Fibroblast of lung (primary cell): ENCODE measurements at places on chromosomes 7 and 10. TPM values are rescaled to one million over a fixed set of nuclear protein-coding genes. Genes with fewer than 3 reads are reported as not detected.

The CPN1 gene
- total RNA-seq: not detected in 2 replicates

The MKX gene
- 2.8 and 15.0 TPM in 2 replicates for total RNA-seq

The NME8 gene
- total RNA-seq: not detected in 2 replicates

The IRF5 gene
- 0.33 TPM in 1 of 2 replicates, not detected in the other for total RNA-seq

The FAM237B gene
- total RNA-seq: under 0.01 TPM in 1 of 2 replicates, not detected in the other

- H3K4me1 ChIP-seq: no peaks in the 10 kb centered on the region
- H3K36me3 ChIP-seq: no peaks in the 10 kb centered on the region
- no peak for DNase-seq
- no peaks in the 10 kb centered on the region for H3K27me3 ChIP-seq
- no peak overlapping the region for H3K27ac ChIP-seq
Observed at GRCh38 chr10:68837626-68838322, 10.4 kb downstream of the STOX1 start.

DNA sequence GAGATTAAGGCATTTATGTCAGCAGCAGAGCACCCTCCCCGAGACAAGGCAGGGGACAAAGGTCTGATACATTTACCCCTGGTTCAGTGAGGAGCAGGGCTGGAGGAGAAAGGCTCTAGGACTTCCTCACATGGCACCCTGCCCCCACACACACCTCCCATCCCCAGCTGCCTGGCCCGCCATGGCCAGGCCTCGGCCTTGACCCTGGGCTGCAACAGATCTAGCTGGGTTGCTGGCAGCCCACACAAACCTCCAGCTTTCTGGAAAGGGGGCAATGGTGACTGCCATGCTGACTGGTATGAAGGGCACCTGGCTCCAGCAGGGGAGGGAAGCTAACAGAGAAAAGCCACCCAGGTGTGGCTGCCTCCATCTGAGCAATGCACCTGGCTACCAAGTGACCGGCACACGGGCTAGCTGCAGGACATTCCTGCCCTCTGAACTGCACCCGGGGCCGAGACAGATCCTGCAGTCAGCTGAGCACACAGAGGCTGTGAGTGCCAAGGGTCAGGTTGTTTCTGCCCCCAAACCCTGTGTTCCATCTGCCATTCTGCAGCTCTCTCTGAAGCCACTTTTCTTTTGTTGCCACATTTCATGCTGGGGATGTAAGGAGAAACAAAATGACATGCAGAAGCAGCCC, 85.8 kb upstream of the LRRC18 start:
- no peaks in the 10 kb centered on the region for H3K27me3 ChIP-seq
- H3K4me3 ChIP-seq: no peak overlapping the region
- DNase-seq: no peak
- H3K36me3 ChIP-seq: no peaks in the 10 kb centered on the region

GRCh38 chr7:50213622-50214017, 90.9 kb upstream of the IKZF1 start:
- H3K27me3 ChIP-seq: no peaks in the 10 kb centered on the region
- no peak for DNase-seq
- H3K4me1 ChIP-seq: no peaks in the 10 kb centered on the region
- no peaks in the 10 kb centered on the region for H3K36me3 ChIP-seq

DNA sequence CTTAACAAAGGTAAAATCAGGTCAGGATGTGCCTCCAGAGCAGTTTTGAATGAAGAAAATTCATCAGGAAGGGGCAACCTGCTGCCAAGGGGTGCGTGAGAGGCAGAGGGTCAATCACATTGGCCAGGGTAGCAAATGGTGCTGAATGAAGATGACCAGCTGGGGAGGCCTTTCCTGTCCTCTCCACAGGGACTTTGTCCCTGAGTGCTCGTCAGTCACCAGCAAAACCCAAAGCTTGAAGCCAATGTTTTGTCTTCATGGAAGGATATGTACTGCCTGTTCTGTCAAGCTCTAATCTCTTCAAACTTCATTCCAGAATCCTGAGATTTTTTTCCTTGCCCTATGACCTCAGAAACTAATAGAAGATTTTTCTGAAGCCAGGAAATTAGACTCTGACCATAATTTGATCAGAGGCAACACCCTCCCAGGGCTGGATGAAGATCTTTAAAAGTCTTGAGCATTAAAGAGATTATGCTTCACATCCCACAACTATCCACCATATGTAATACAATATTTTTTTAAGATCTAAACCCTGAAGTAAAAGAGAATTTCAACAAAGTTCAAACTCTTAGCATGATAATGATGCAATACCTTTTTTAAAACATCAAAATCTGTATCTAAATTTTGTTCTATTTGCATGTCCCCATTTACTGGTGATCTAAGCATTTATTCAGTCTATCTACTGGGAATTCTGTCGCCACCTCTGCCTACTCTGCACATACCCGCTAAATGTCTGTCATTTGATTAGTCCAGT, 243.0 kb downstream of the SNX13 start:
- H3K36me3 ChIP-seq: no peaks in the 10 kb centered on the region
- DNase-seq: no peak
- H3K4me1 ChIP-seq: peaks cover 2% of the 10 kb centered on the region
- H3K27me3 ChIP-seq: no peaks in the 10 kb centered on the region
- no peak overlapping the region for H3K27ac ChIP-seq

- peak; percentile 69 for DNase-seq
- H3K27ac ChIP-seq: no peak overlapping the region
- peaks cover 2% of the 10 kb centered on the region for H3K4me1 ChIP-seq
- no peaks in the 10 kb centered on the region for H3K36me3 ChIP-seq
- no peaks in the 10 kb centered on the region for H3K27me3 ChIP-seq
- H3K4me3 ChIP-seq: no peak overlapping the region
Observed at GRCh38 chr7:119964788-119965542, 308.0 kb upstream of the KCND2 start.

GRCh38 chr7:35792472-35792871, 8.4 kb upstream of the SEPTIN7 start:
- H3K36me3 ChIP-seq: no peaks in the 10 kb centered on the region
- H3K27ac ChIP-seq: no peak overlapping the region
- H3K4me3 ChIP-seq: no peak overlapping the region
- no peaks in the 10 kb centered on the region for H3K4me1 ChIP-seq

- no peaks in the 10 kb centered on the region for H3K27me3 ChIP-seq
- no peak overlapping the region for H3K27ac ChIP-seq
- no peaks in the 10 kb centered on the region for H3K36me3 ChIP-seq
- DNase-seq: no peak
- no peaks in the 10 kb centered on the region for H3K4me1 ChIP-seq
Observed at GRCh38 chr7:26583094-26583648, 281.2 kb downstream of the SKAP2 start.

- H3K4me3 ChIP-seq: no peak overlapping the region
- no peak for DNase-seq
- H3K27me3 ChIP-seq: peaks cover 31% of the 10 kb centered on the region
- no peaks in the 10 kb centered on the region for H3K36me3 ChIP-seq
Observed at GRCh38 chr7:29561271-29561670, 2.4 kb upstream of the PRR15 start.
